ENCODE measurements at places on chromosomes 2 and 18.

- H3K4me3 ChIP-seq = no peak overlapping the region
- no peaks in the 10 kb centered on the region for H3K36me3 ChIP-seq
- peaks cover 22% of the 10 kb centered on the region for H3K4me1 ChIP-seq
- no peak overlapping the region for H3K27ac ChIP-seq
Observed at GRCh38 chr2:85237849-85238565, 89.8 kb downstream of the TGOLN2 start.

DNA sequence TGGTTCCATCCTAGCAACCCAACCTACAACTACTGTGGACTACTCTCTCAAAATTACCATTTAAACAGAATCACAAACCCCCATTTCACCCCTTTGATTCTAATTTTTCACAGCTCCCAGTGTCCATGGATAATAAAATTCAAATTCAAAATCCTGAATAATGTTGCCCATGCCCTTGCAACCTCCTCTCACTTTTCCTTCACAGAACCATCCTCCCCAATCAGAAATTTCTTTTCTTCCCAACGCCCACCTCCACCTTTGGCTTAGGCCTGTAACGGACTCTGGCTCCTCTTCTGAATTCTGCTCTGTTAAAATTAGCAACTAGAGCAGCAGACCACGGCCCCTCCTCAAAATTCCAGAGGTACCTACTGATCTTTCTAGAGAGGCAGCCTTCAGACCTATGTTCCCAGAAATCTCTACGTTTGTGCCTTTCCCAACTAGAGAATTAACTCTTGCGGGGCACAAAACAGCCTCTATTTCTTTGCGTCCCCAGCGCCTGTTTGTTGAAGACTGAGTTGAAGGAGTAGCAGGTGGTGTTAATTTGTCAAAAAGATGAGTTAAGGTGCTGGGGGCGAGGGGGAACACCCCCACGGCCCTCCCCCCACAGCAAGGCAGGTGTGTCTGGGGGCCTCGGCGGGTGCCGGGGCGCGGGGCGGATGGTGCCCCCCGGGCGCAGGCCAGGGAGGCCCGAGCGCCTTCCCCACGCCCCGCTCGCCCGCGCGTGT lies 428 bp upstream of the MAP3K20 start:
- no peaks in the 10 kb centered on the region for H3K36me3 ChIP-seq
- H3K27me3 ChIP-seq = no peaks in the 10 kb centered on the region
- peak overlapping the region; percentile 92 for H3K27ac ChIP-seq
- H3K4me1 ChIP-seq = no peaks in the 10 kb centered on the region

DNA sequence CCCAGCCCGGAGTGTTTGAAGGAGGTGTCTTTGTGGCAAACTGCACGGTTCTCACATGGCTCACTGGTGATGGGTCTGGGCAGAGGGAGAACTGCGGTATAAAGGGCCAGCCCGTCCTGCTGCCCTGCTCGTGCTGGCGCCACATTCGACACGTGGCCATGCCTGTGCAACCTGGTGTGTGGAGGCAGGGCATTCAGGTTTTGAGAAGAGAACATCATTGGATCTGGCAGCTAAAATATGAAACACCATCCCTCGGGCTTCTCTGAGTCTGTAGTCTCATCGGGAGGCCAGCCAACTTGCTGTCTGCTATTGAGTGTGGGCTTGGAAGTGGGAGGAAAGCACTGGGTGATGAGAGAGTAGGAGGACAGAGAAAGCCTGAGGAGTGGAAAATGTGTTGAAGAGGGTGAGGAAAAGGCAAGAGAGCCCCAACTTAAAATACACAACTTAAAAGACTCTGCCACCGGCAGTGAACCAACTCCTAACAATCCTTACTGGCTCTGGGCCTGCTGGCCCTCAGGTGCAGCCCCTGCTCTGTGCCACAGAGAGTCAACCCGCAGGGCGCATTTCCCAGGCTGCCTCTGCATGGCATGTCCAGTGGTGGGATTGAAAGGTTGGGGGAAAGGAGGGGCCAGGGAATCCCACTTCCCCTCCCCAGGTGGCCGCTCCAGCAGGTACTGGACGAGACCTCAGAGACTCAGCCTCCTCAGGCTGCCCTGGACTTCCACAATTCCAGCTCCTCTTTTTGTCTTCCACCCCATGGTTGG lies 112.7 kb upstream of the DLX2 start:
- no peaks in the 10 kb centered on the region for H3K36me3 ChIP-seq
- DNase-seq = no peak
- H3K27me3 ChIP-seq = no peaks in the 10 kb centered on the region

GRCh38 chr18:36833120-36833519 lies 4.2 kb downstream of the KIAA1328 start:
- DNase-seq = no peak
- no peaks in the 10 kb centered on the region for H3K27me3 ChIP-seq
- H3K27ac ChIP-seq = no peak overlapping the region
- H3K4me1 ChIP-seq = no peaks in the 10 kb centered on the region
- peaks cover 31% of the 10 kb centered on the region for H3K36me3 ChIP-seq
- no peak overlapping the region for H3K4me3 ChIP-seq

DNA sequence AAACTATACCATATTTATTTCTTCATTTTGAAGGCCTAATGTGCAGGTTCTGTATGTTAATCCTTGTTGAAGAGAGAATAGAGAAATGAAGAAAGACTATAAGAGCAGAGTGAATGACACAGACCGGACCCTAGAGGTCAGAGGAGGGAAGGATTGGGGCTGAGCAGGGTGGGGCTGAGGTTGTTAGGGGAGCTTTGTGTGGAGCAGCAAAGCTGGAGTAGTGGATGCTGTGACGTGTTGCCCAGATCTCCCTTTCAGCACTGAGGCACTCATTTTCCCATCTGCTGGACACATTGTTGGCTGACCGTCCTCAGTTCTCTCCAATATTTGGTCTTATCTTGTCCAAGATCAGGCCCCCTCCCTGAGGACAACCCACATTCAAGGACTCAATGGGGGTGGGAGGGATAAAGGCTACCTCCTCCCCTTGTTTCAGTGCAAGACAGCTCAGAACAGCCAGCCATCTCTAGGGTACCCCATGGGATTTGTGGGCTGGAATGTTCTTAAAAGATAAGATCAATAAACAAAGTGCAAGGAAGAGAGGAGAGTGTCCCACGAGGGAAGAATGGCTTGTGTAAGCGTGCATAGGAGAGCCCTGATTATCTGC lies 143.6 kb downstream of the TDRD15 start:
- no peak overlapping the region for H3K27ac ChIP-seq
- H3K27me3 ChIP-seq = no peaks in the 10 kb centered on the region
- no peak overlapping the region for H3K4me3 ChIP-seq
- H3K4me1 ChIP-seq = peaks cover 53% of the 10 kb centered on the region
- DNase-seq = peak; percentile 32
- no peaks in the 10 kb centered on the region for H3K36me3 ChIP-seq

GRCh38 chr2:6865346-6866274 lies at the start of gene CMPK2:
Gene CMPK2, minus strand, starts transcription at chr2:6865907. Its CDS starts 211 bp downstream, at chr2:6865696.
- H3K27me3 ChIP-seq = no peaks in the 10 kb centered on the region
- peaks cover 14% of the 10 kb centered on the region for H3K36me3 ChIP-seq
- peaks cover 18% of the 10 kb centered on the region for H3K4me1 ChIP-seq
- H3K4me3 ChIP-seq = peak within 1 kb of the TSS; percentile 82

DNA sequence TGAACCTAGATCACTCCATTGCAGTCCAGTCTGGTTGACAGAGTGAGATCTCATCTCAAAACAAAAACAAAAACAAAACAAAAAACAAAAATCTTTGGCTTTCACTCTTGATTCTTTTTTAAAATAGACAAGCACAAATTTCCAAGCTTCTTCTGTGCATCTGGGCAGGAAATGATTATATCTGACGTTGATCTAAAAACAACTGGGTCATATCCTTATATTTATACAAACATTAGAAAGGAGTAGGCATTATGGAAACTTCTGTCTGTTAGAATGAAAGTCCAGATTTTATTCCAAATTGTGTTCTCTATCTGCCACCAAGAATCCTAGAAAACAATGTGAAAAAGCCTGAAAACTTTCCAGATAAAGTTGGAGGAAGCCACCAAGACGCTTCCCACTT lies 26.2 kb upstream of the PMAIP1 start:
- H3K4me3 ChIP-seq = no peak overlapping the region
- no peaks in the 10 kb centered on the region for H3K36me3 ChIP-seq
- DNase-seq = no peak

GRCh38 chr2:80893711-80894110 lies 589.2 kb upstream of the LRRTM1 start:
- no peaks in the 10 kb centered on the region for H3K36me3 ChIP-seq
- H3K27ac ChIP-seq = no peak overlapping the region

GRCh38 chr2:144086965-144087364 lies 433.0 kb downstream of the ZEB2 start:
- H3K27me3 ChIP-seq = no peaks in the 10 kb centered on the region
- no peak overlapping the region for H3K4me3 ChIP-seq
- no peak for DNase-seq
- H3K4me1 ChIP-seq = no peaks in the 10 kb centered on the region
- H3K27ac ChIP-seq = no peak overlapping the region

DNA sequence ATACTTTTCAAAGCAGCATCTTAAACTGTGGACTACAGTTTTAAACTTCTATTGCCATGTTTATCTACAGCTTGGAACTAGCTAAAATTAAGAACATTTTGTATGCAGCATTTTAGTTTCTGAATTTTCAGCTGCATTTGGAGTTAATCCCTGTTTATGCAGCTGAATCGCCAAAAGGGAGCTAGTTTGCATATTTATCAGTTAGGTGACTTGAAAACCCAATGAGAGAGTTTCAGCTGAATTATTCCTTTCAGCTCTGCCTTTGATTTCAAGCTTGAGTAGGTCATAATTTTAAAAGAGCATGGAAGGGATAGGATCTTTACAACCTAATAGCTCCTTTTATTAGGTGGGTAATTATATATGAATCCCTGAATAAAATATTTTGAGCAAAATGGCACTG lies 692.6 kb downstream of the MBD2 start:
- no peaks in the 10 kb centered on the region for H3K27me3 ChIP-seq
- H3K36me3 ChIP-seq = no peaks in the 10 kb centered on the region
- DNase-seq = no peak
- no peak overlapping the region for H3K27ac ChIP-seq
- H3K4me3 ChIP-seq = no peak overlapping the region

GRCh38 chr2:95042472-95043271 lies 17.2 kb downstream of the MAL start:
- H3K27ac ChIP-seq = peak overlapping the region; percentile 70
- H3K27me3 ChIP-seq = no peaks in the 10 kb centered on the region
- no peak for DNase-seq
- H3K4me3 ChIP-seq = no peak overlapping the region
- no peaks in the 10 kb centered on the region for H3K36me3 ChIP-seq
- peaks cover 69% of the 10 kb centered on the region for H3K4me1 ChIP-seq

GRCh38 chr2:102065675-102066252 lies 74.0 kb downstream of the IL1R2 start:
- no peak overlapping the region for H3K4me3 ChIP-seq
- H3K27me3 ChIP-seq = no peaks in the 10 kb centered on the region
- H3K4me1 ChIP-seq = peaks cover 54% of the 10 kb centered on the region
- DNase-seq = no peak
- H3K36me3 ChIP-seq = no peaks in the 10 kb centered on the region

DNA sequence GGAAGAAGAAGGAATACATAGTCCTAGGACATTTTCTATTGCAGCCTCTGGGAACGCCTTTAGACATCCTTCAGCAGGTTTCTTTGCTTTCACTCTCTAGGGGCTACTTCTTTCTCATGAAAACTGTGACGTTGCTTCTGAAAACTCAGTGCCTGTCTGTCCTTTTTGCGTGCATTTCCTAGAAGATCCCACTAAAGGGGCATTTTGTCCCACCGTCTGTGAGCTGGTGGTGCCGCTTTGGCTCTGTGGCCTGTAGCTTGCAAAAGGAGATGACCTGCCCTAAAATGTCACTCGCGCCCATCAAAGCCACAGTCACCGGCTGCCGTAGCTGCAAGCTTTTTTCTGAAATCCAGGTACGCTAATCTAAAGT lies 579 bp downstream of the STAT4 start:
- H3K36me3 ChIP-seq = no peaks in the 10 kb centered on the region
- DNase-seq = no peak
- peak overlapping the region; percentile 51 for H3K27ac ChIP-seq
- H3K4me1 ChIP-seq = no peaks in the 10 kb centered on the region

GRCh38 chr2:119179991-119180390 lies 21.4 kb upstream of the C1QL2 start:
- no peak for DNase-seq
- H3K27ac ChIP-seq = no peak overlapping the region
- H3K27me3 ChIP-seq = no peaks in the 10 kb centered on the region
- H3K4me1 ChIP-seq = no peaks in the 10 kb centered on the region

DNA sequence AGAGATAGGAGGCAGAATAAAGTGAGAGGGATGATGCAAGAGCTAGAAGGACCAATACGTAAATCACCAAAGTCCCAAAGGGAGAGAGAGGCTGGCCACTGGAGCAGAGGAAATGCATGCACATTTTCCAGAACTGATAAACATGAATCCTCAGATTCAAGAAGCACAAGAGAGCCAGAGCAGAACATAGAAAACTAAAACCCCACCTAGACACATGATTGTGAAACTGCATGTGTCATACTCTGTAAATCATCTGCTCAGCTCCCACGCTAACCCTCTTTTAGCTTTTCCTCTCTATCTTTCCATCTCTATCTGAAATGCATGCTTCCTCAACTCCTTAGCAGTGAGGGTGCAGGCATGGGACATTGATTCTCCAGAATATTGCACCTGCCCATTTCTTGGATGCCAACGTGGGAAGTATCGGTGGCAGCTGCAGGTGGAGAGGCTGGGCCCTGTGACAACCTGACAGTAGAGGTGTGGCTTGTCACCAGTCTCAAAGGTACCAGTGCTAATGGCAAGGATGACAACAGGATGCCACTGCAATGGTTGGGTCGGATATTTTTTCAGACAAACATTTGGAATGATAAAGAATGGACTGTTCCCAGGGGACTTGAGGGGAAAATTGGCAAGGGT lies 89.3 kb upstream of the OTOS start:
- H3K4me3 ChIP-seq = no peak overlapping the region
- DNase-seq = no peak
- no peaks in the 10 kb centered on the region for H3K27me3 ChIP-seq
- H3K4me1 ChIP-seq = no peaks in the 10 kb centered on the region
- no peak overlapping the region for H3K27ac ChIP-seq

GRCh38 chr2:154203206-154203605 lies 331.5 kb downstream of the GALNT13 start:
- no peaks in the 10 kb centered on the region for H3K27me3 ChIP-seq
- H3K27ac ChIP-seq = no peak overlapping the region
- H3K4me1 ChIP-seq = no peaks in the 10 kb centered on the region
- no peak for DNase-seq

DNA sequence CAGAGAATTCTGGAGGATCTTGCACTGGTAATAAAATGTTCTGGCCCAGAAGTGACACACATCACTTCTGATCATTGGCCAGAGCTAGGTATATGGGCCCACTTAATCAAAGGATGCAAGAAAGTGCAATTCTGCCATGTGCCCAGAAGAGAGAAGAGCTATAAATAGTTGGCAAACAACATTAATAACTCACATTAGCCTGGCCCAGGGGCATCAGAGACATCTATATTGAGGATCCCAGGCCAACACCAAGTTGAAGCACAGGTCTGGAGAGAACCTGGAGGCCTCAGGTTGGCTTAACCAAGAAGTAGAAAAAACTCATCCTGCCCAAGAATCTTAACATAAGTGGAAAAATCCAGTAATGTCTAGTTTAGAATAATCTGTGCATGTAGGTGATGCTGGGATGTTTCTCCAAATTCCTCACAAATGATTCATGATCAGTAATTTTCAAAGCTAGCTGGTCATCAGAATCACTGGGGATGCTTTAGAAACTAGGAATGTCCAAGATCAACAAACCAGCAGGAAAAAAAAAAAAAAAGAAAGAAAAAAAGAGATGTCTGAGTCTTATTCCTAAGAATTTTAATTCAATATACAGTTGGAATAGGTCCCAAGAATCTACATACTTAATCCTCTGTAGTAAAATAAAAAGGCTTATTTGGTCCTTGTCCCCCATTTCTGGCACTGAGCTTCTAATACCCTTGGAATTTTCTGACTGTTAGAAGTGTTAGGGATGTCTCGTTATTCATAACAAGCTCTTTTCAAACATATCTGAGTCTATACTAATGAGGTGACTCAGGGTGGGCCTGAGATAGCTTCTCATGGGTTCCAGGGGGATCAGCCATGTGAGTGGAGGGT lies 35.0 kb upstream of the EVA1A start:
- no peak overlapping the region for H3K27ac ChIP-seq
- H3K36me3 ChIP-seq = no peaks in the 10 kb centered on the region
- no peak for DNase-seq
- no peaks in the 10 kb centered on the region for H3K27me3 ChIP-seq

Data from tibial nerve (tissue), 4 donors.